SJSA1 (cell line): ENCODE measurements at places on chromosomes 13 and 19. TPM values are rescaled to one million over a fixed set of nuclear protein-coding genes. Genes with fewer than 3 reads are reported as not detected.

GRCh38 chr13:51883226-51883600, 21.4 kb downstream of the CCDC70 start:
- DNase-seq: no peak

DNA sequence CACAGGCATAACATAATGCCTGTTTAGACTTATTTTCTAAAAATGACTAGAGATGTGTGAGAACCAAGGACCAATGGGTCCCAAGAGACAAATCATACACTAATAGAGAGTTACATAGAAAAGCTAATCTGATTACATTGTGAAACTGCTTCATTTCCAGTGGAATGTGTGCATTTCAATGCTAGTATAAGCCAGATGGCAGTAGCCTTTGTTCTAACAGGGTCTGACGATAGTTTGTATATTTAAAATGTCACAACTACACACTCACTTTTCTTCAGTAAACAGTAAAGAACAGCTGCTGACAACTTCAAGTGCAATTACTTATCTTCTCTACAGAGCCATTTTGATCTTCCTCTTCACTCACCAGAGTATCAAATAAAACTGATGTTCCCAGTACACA, 4.3 kb upstream of the SLITRK5 start:
- DNase-seq: no peak

DNA sequence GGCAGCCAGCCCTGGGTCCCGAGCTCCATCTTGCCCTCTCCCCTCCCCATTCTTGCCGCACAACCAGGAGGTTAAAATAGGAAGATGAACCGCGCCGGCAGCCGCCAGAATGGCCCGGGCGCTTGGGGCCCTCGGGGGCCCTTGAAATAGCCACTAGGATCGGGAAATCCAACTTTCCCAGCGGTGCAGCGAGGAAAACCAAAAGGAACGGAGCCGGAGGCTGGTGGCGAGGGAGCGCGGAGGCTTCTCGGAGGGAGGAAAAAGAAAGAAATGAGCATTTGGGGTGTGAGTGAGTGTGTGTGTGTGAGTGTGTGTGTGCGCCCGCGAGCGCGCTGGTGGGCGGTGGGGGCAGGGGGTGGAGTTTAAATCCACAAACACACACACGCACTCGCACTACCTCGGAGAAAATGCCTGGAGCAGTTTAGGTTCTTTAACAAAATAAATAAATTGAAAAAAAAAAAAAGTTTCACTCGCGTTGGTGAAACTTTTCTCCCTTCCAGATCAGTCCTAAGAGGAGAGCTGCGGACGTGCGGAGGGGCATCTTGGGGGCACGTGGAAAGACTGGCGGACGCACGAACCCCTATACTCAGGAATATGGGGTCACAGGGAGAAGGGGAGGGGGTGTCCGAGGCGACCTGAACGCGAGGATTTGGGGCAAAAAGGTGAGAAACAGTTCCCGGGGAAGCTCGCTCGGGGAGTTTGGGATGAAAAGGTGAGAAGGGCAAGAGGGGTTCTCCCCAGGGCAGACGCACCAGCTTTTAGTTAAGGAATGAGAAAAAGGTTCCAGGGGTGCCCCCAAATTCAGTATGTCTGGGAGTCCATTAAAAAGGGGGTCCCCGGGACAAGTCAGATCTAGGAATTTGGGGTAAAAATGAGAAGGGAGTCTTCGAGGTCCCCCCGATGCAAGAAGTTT, 1.3 kb downstream of the RFX2 start:
- DNase-seq: peak; percentile 46

- DNase-seq: no peak
These were observed 181.9 kb downstream of the PCDH9 start for GRCh38 chr13:67048084-67048820.

DNA sequence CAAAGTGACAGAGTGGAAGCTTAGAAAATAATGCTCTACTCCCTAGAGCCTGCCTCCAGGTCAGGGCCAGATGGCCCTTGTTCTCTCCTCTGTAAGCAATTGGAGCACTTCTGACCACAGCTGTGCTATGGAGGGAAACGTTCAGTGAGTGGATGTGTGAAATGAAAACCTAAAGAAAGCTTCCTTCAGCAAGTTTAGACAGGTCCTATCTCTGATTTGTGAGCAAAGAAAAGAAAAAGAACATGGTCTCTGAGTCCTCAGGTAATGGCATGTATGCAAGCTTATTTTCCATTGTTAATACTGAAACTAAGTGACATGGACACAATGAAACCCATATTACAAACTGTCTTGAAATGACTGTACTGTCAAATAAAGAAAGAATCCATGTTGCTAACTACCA, 1486.8 kb downstream of the EFNB2 start:
- DNase-seq: no peak

DNA sequence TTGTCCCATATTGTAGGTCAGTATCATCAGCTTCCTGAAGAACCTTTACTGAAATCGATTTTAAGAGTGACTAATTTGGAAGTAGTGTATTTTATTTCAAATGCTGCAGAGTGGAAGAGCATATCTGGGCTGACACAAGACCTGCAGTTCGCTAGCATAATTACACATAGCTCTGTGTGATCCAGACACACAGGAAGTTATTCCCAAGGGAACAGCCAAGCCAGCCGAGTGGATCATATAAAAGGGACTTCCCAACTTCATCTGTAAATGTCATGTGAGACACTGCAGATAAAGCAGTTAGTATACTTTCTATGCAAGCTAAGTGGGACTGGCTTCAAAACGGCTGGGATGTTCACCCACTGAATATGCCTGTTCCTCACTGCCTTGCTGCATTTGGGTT, 760.4 kb downstream of the SLITRK1 start:
- DNase-seq: no peak

GRCh38 chr19:12985049-12985776, 10.1 kb upstream of the NFIX start:
- DNase-seq: no peak

The EDNRB gene
- total RNA-seq: not detected in 2 replicates

The CYP2S1 gene
- not detected in 2 replicates for total RNA-seq

The THOP1 gene
- 146 and 185 TPM in 2 replicates for total RNA-seq

The EPSTI1 gene
- total RNA-seq: 10.2 and 21.3 TPM in 2 replicates

The CEACAM3 gene
- total RNA-seq: not detected in 2 replicates

The CFAP97D2 gene
- 0.08 TPM in 1 of 2 replicates, not detected in the other for total RNA-seq
